PC-3 (cell line): ENCODE measurements at places on chromosomes 1 and 21.

DNA sequence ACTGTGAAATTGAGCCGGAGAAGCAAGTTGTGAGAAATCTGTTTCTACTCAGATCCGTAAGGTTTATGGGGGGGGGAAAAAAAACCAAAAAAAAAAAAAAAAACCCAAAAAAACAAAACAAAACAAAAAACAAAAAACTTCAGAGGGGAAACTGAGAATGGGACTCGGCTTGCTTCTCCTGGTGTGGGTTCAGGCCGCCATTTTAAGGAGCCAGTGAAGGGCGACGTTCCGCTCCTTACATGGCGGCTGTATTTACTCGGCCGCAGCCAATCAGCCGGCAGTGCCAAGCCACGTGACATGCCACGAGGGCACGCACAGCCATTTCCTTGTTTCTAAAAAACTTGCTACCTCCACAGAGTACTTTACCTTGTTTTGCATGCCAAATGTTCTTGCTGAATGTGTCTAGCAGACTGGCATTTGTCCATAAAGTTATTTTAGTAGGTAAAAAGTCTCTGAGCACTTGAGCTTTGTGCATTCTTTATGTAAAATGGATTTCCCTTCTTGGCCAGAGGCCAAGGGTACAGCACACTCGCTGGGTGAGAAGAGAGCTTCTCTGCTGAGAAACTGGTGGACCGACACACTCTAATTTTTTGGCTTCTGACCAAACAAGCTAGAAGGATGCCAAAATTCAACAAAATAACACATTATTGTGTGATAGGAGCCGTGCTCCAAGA, 101.8 kb downstream of the NFIA start:
- no peaks in the 10 kb centered on the region for H3K36me3 ChIP-seq
- DNase-seq: peak; percentile 56
- peaks cover 11% of the 10 kb centered on the region for H3K4me1 ChIP-seq
- no peak overlapping the region for H3K27ac ChIP-seq
- no peaks in the 10 kb centered on the region for H3K27me3 ChIP-seq

DNA sequence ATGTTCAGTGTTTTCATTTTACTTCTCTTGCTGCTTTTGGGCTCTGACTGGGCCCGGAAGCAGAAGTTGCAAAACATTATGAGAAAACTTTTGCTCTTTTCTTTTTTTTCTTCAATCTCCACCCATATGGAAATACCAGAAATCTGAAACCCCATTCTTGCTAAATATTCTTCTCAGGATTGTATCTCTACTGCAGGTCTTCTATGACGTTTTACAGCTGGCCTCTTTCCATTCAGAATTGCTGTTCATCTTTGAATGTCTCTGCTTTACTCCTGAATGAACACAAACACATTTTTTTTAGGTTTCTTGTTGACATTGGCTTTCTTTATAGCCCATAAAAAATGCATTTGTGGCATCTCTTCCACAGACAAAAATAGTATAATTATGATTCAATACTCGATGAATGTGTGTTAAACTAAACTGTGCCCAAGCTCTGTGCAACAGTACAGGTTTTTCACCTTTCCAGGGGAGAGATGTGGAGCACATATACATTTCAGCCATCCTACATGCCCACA, 18.8 kb downstream of the PTPRC start:
- peak overlapping the region; percentile 20; the same call in 1 of the 2 replicates for H3K4me3 ChIP-seq
- H3K36me3 ChIP-seq: no peaks in the 10 kb centered on the region

GRCh38 chr1:55427606-55428005, 212.4 kb upstream of the USP24 start:
- peak overlapping the region; percentile 99 for H3K27ac ChIP-seq
- no peaks in the 10 kb centered on the region for H3K27me3 ChIP-seq
- H3K36me3 ChIP-seq: no peaks in the 10 kb centered on the region
- no peak overlapping the region for H3K4me3 ChIP-seq

DNA sequence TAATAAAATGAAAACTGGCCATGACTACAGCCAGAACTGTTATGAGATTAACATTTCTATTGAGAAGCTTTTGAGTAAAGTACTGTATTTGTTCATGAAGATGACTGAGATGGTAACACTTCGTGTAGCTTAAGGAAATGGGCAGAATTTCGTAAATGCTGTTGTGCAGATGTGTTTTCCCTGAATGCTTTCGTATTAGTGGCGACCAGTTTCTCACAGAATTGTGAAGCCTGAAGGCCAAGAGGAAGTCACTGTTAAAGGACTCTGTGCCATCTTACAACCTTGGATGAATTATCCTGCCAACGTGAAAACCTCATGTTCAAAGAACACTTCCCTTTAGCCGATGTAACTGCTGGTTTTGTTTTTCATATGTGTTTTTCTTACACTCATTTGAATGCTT, 164.0 kb downstream of the NEK7 start:
- no peak for DNase-seq
- no peak overlapping the region for H3K27ac ChIP-seq
- no peaks in the 10 kb centered on the region for H3K4me1 ChIP-seq
- H3K36me3 ChIP-seq: no peaks in the 10 kb centered on the region
- no peaks in the 10 kb centered on the region for H3K27me3 ChIP-seq

- no peak overlapping the region for H3K27ac ChIP-seq
- no peaks in the 10 kb centered on the region for H3K36me3 ChIP-seq
- no peak overlapping the region for H3K4me3 ChIP-seq
- H3K4me1 ChIP-seq: peaks cover 28% of the 10 kb centered on the region
Observed at GRCh38 chr1:201119206-201120197, 7.3 kb upstream of the CACNA1S start.

DNA sequence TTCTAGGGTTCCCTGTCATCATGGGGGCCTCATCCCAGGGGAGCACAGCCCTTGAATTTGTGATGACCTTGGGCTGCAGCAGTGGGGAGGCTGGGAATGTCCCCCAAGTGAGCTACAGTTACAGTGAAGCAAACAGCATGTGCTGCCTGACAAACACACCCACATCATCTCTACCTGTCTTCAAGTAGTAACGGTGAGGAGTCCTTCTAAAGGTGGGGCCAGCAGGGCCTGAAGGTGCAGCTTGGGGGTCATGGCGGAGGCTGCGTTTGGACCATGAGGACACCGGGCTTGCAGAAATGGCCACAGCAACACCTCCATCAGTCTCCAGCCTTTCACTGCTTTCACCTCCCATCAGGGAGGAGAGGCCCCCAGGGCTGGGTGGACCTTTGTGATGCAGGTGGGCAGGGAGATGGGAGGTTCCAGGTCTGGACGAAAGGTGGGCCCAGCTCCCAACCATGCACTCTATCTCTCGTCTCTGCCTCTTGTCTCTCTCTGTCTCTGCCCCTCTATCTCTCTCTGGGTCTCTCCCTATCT, 55.7 kb downstream of the WNT9A start:
- no peak overlapping the region for H3K4me3 ChIP-seq
- no peaks in the 10 kb centered on the region for H3K36me3 ChIP-seq
- no peak overlapping the region for H3K27ac ChIP-seq
- no peak for DNase-seq

- DNase-seq: no peak
- no peaks in the 10 kb centered on the region for H3K36me3 ChIP-seq
- no peak overlapping the region for H3K4me3 ChIP-seq
- H3K4me1 ChIP-seq: no peaks in the 10 kb centered on the region
Observed at GRCh38 chr1:147493349-147493748, 48.0 kb upstream of the BCL9 start.

- no peaks in the 10 kb centered on the region for H3K27me3 ChIP-seq
- peaks cover 24% of the 10 kb centered on the region for H3K4me1 ChIP-seq
Observed at GRCh38 chr21:42012763-42013329, 2.7 kb upstream of the ZBTB21 start.

GRCh38 chr1:21523297-21523813, 14.1 kb downstream of the ALPL start:
- H3K4me3 ChIP-seq: no peak overlapping the region
- no peak overlapping the region for H3K27ac ChIP-seq
- H3K4me1 ChIP-seq: no peaks in the 10 kb centered on the region
- H3K36me3 ChIP-seq: no peaks in the 10 kb centered on the region

GRCh38 chr1:184141361-184141880, 89.9 kb downstream of the TSEN15 start:
- no peak for DNase-seq
- H3K4me3 ChIP-seq: no peak overlapping the region
- H3K4me1 ChIP-seq: no peaks in the 10 kb centered on the region
- H3K27ac ChIP-seq: no peak overlapping the region
- no peaks in the 10 kb centered on the region; the same call in 1 of the 2 replicates for H3K27me3 ChIP-seq
- no peaks in the 10 kb centered on the region for H3K36me3 ChIP-seq

- no peak for DNase-seq
- H3K27ac ChIP-seq: no peak overlapping the region
- H3K36me3 ChIP-seq: no peaks in the 10 kb centered on the region
- no peak overlapping the region for H3K4me3 ChIP-seq
- H3K4me1 ChIP-seq: peaks cover 9% of the 10 kb centered on the region
- H3K27me3 ChIP-seq: no peaks in the 10 kb centered on the region
Observed at GRCh38 chr1:109658533-109659042, 2.7 kb downstream of the GSTM4 start.

DNA sequence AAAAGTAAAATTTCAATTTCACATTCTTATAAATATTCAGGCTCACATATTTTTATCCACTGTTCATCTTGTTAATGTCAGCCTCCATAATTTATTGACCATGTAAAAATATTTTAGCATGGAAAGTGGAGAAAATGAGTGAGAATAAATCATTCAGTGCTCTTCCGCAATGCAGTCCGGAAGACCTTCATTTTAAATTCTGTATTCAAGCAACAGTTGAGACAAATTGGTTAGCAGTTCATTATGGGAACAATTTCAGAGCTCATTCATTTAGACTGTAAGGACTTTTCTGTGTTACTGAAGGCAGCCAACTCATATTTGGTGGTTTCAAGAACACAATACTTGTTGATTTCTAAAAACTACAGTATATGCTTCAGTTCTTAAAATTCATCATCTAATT, 97.8 kb downstream of the TYW3 start:
- H3K27ac ChIP-seq: no peak overlapping the region
- no peak overlapping the region for H3K4me3 ChIP-seq
- no peaks in the 10 kb centered on the region for H3K36me3 ChIP-seq
- no peaks in the 10 kb centered on the region for H3K4me1 ChIP-seq
- DNase-seq: no peak

GRCh38 chr1:208170252-208170651, 73.9 kb downstream of the PLXNA2 start:
- H3K27me3 ChIP-seq: no peaks in the 10 kb centered on the region
- H3K4me3 ChIP-seq: no peak overlapping the region
- DNase-seq: no peak
- H3K27ac ChIP-seq: no peak overlapping the region
- no peaks in the 10 kb centered on the region for H3K36me3 ChIP-seq

DNA sequence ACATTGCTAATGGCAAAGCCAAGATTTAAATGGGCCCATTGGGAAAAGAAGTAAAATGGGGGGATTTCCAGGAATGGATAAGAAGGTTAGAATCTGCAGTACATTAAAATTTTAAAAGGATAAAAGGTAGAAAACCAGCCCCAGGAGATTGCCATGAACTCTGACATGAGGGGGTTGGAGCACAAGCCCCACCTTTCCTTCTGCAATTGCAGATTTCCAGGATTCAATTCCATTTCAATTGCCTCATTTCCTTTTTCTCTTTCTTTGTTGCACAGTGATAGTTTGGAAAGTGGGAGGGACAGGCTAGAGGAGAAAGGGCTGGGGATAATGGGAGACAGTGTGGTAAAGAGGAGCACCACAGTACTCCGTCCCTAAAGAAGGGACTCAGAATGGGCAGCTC, 238.5 kb upstream of the RAB4A start:
- peaks cover 58% of the 10 kb centered on the region for H3K27me3 ChIP-seq
- no peak overlapping the region for H3K4me3 ChIP-seq
- no peak overlapping the region for H3K27ac ChIP-seq
- peaks cover 5% of the 10 kb centered on the region; the same call in 1 of the 2 replicates for H3K4me1 ChIP-seq
- no peaks in the 10 kb centered on the region for H3K36me3 ChIP-seq

DNA sequence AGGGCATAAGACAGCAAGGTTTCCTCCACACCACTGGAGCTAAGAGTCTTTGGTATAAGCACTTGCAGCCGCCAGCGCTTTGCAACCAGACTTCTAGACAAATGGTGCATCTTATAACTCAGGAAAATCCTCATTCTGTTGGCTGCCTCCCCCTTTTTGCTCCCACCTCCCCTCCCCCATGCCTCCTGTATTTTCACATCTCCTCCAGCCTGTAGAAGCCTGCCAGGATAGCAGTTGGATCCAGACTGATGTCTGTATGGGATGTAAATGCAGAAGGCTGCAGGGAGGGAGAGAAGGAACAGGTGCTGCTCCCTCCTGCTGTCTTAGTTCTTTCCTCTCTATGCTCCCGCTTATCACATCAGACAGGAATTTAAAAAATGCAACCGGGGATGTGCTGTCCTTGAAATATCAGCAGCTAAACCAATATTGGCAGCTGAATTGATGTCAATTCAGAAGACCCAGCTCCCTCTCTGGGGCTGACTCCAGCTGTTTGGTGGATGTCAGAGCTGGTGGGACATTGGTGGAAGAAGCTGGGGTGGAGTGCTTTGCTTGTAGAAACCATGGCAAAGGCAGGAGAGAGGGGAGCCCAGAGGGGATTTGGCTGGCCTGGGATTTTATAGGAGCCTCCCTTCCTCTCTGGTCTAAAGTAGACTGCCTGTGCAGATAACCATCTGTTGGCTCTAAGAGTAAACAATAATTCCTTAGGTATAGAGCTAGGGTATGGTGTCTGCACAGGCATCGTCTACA, 53.5 kb downstream of the NFASC start:
- H3K4me1 ChIP-seq: peaks cover 7% of the 10 kb centered on the region; the same call in 1 of the 2 replicates
- no peak overlapping the region for H3K27ac ChIP-seq
- peak; percentile 57 for DNase-seq
- peaks cover 50% of the 10 kb centered on the region for H3K27me3 ChIP-seq
- H3K36me3 ChIP-seq: no peaks in the 10 kb centered on the region
- no peak overlapping the region for H3K4me3 ChIP-seq
